GM19239 (cell line): ENCODE measurements at places on chromosomes 7 and 10.
A peak's percentile ranks its signal among the peaks of the same experiment; 100 is the strongest.

GRCh38 chr10:78359640-78360091 is 326.0 kb downstream of the RPS24 start:
- DNase-seq, result no peak

DNA sequence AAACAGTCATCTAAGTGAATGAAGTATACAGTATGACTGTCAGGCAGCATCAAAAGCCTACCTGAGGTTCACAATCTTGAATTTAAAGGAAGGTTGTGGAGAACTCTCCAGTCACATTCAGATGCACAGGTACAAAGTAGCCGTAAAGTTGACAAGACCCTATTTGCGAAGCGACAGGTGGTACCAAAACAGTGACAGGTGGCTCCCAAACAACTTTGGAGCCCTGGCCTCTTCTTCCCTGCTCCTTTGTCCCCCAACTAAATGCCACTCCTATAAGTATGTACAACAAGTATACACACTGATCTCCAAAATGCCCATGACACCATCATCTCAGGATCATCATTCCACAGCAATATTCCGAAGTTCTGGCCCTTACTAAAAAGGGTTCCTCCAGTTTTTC is 53.5 kb downstream of the USP6NL start:
- DNase-seq, result no peak

- DNase-seq, result peak; percentile 63
These were observed 60.1 kb upstream of the SORCS3 start for GRCh38 chr10:104580774-104581675.

DNA sequence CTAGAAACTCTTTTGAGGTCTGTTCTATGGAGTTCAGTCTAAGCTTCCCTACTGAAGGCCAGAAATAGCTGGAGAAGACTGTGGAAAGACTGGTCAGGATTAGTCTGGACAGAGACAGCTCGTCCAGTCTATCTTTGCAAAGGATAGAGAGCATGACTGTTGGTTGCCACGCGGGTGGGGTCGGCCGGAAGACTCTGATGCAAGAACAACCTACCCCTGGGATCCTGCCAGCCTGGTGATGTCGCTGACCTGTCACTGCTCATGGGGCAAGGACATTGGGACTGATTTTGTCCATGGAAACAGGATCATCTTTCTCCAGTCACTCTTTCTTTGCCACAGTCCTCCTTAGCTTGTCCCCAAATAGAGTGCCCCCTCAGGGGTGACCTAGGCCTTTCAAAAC is 337.6 kb upstream of the NPSR1 start:
- no peak for DNase-seq

DNA sequence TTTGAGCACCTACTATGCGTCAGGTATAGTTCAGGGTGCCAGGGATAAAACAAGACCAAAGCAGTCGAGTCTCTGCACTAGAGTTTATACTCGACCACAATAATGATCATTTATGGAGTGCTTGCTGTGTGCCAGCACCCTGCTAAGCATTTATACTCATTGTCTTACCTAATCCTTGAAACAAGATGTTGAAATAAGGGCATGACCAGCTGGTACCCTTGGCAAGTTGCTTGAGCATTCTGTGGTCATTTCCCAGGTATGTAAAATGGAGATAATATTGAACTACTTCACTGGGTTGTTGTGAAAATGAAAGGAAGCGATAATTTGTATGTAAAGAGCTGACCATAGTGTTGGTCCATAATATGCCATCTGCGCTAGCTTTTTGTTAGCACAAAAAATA is 185.4 kb downstream of the CYP26A1 start:
- no peak for DNase-seq

DNA sequence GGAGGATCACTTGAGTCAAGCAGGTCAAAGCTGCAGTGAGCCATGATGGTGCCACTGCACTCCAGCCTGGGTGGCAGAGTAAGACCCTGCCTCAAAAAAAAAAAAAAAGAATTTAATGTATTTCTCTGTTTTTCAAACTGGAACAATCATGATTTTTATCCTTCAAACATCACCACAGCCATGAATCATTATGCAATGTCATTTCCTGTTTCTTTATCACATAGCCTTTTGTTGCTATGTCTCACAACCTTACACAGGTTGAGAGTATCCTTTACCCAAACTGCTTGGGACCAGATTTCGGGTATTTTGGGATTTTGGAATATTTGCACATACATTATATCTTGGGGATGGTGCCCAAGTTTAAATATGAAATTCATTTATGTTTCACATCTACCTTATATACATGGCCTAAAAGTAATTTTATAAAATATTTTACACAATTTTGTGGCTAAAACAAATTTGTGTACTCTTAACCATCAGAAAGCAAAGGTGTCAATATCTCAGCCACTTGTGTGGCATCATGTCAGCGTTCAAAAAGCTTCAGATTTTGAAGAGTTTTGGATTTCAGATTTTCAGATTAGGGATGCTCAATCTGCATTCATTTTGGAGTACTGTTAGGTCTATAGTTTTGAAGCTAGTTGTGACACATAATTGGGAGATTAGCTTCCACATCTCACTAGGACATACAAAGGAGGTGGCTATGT is 8.2 kb downstream of the NT5C3A start:
- no peak for DNase-seq

GRCh38 chr7:8261711-8262695 is at the start of gene ICA1:
TSS of gene ICA1 (minus strand) at chr7:8262167. CDS start at chr7:8235926, 26,241 bp downstream.
- DNase-seq, result peak; percentile 20

- no peak for DNase-seq
These were observed 5.3 kb upstream of the OLAH start for GRCh38 chr10:15038416-15038815.

- DNase-seq, result no peak
These were observed 5.0 kb downstream of the TPK1 start for GRCh38 chr7:144830811-144831210.

GRCh38 chr10:126661356-126661755 is 9.1 kb downstream of the C10orf90 start:
- no peak for DNase-seq

DNA sequence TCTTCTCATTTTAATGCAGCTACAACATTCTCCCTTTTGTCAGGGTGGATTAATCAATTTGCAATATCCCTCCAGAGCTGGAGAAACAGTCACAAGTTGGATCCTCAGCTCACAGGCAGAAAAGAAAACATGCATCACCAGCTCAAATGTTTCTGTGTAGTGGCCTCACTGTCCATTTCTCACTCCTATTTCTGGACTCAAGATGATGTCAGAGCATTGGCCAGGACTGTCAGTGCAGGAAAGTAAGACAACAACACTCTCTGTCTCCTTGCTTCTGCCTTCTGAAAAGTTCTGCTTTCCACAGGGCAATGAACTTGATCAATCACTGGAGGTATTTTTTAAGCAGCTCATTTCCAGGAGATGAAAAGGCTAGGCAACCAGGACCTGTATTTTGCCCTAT is 8.2 kb upstream of the SVIL start:
- no peak for DNase-seq

DNA sequence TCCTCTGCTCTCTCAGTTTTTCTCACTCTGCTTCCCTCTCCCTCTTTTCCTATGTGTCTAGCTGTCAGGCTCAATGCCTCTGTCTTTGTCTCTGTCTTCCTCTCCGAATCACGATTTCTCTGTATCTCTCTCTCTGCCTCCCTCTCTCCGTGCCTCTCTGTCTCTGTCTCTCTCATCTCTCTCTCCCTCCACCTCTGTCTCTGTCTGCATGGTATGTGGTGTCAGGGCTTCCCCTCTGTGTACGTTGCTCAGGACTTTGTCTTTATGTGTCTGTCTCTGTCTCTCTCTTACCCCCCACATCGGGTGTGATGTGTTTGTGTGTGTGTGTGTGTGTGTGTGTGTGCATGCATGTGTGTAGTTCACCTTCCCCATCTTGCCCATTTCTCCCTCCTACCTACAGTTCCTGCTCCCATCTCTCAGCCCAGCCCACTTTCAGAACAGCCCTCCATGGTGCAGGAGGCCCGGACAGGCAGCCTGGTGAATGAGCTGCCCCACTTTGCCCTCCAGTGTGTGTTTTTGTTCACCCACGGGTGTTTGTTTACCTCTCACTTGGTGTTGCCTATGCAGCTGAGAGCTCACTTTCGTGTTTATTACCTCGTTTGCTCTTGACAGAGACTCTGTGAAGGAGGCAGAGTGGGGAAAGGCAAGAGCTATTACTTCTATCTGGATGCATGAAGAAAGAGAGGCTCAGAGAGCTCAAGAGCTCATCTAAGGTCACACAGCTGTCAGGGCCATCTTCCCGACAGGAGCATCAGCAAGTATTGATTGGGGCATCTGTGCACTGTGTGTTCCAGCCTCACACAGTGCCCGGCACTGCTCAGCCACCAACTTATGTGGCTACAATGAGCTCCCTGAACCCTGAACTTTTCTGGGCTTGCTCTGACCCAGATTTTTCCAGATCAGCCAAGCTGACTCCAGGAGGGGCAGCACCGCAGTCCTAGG is 163.5 kb upstream of the ZMIZ1 start:
- DNase-seq, result no peak

DNA sequence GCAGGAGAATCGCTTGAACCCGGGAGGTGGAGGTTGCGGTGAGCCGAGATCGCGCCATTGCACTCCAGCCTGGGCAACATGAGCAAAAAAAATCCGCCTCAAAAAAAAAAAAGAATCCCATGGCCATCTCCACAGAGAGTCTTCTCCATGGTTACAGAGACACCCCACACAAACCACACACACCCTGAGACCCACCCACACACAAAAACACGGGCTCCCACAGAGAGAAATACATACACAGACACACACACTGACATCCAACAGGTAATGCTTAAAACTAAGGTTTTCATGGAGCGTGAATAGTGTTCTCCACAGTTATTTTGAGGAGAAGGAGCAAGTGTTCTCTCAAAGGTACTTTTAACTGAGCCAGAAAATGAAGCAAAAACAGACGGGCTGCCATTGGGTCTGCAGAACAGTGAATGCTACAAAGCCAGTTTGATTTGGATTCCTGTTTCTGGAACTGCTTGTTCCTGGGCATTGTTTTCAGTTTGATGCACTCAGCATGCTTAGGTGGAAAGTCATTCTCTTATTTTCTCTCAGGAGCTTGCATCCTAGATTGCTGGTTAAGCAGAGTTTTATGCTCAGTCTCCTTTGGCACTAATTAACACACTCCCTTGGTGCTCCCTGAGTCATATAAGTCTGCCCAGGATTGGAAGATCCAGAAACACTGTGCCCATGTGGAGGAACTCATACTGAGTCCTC is 15.4 kb downstream of the AHCYL2 start:
- DNase-seq, result no peak

DNA sequence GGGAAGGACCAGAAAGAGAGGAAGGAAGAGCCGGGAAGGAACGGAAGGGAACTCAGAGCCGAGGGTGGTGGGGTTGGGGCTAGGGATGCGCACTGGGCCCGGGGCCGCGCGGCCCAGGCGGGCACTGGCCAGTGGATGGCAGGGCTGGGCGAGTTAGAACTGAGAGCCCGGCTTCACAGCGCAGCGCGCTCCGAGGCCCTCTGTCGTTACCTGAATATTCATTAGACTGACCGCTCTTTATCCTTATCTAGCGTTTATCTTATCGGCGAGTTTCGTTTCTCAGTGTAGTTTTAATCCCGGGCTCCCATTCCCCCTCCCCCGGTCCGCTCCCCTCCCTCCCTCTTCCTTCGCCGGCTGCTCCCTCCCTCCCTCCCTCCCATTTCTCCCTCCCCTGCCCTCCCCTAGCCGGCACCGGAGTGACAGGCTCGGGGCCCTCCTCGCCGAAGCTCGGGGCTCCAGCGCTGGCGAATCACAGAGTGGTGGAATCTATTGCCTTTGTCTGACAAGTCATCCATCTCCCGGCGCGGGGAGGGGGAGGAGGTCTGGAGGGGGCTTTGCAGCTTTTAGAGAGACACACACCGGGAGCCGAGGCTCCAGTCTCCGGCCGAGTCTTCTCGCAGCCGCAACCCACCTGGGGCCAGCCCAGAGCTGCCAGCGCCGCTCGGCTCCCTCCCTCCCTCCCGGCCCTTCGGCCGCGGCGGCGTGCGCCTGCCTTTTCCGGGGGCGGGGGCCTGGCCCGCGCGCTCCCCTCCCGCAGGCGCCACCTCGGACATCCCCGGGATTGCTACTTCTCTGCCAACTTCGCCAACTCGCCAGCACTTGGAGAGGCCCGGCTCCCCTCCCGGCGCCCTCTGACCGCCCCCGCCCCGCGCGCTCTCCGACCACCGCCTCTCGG is at the start of gene PAX2:
Gene PAX2 (plus strand): TSS at position 596 of the 895 bp plus-strand sequence. CDS start 679 bp downstream, outside the sequence.
- no peak for DNase-seq

GRCh38 chr7:47581804-47582763 is at the start of gene TNS3:
TSS of gene TNS3 (minus strand) at chr7:47582111. CDS start at chr7:47439636, 142,475 bp downstream.
- DNase-seq, result no peak

DNA sequence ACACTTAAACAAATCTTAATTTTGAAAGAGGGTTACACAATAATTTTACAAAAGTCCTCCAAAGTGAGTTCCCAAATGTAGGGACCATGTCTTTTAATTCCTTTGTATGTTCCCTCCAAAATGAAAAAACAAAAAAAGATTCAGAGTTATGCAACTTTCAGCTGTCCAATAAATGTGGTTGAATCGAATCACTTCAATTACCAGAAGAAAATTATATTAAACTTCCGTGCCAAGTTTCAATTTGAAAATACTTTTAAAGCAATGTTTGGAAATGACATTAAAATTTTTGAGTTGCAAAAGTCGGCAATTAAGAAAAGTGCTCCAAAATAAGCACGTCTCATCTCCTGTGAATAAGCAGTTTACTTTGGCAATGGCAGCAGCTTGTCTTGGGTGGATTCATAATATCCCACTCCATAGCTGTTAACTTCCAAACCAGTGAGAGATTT is 60.3 kb upstream of the C1GALT1 start:
- no peak for DNase-seq

DNA sequence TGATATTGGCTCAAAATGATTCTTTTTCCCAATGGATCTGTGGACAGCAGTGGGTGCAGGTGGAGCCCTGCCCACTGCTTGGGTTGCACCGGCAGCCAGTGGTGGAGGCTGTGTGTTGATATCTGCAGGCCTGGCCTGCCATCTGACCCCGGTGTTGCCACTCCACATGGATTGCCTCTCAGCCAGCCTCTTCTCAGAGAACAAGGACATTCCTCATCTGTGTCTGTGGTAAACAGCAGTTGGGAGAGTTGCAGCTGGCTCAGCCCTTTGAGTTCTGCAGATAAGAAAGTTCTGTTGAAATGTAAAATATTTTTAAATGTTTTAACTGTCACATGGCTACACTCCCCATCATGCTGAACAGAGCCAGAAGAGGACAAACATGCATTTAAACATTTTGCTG is 374.9 kb upstream of the CELF2 start:
- no peak for DNase-seq

- DNase-seq, result no peak
These were observed 504 bp upstream of the TRRAP start for GRCh38 chr7:98877692-98878364.

GRCh38 chr7:46880508-46881196 is 701.3 kb downstream of the TNS3 start:
- DNase-seq, result no peak

- no peak for DNase-seq
These were observed 1104.2 kb upstream of the LRRN3 start for GRCh38 chr7:109986701-109987100.
